Fibroblast of skin of back (primary cell): ENCODE measurements at places on chromosomes 11 and 22.

GRCh38 chr11:80163441-80163840 lies 722.6 kb upstream of the TENM4 start:
- no peak for DNase-seq

DNA sequence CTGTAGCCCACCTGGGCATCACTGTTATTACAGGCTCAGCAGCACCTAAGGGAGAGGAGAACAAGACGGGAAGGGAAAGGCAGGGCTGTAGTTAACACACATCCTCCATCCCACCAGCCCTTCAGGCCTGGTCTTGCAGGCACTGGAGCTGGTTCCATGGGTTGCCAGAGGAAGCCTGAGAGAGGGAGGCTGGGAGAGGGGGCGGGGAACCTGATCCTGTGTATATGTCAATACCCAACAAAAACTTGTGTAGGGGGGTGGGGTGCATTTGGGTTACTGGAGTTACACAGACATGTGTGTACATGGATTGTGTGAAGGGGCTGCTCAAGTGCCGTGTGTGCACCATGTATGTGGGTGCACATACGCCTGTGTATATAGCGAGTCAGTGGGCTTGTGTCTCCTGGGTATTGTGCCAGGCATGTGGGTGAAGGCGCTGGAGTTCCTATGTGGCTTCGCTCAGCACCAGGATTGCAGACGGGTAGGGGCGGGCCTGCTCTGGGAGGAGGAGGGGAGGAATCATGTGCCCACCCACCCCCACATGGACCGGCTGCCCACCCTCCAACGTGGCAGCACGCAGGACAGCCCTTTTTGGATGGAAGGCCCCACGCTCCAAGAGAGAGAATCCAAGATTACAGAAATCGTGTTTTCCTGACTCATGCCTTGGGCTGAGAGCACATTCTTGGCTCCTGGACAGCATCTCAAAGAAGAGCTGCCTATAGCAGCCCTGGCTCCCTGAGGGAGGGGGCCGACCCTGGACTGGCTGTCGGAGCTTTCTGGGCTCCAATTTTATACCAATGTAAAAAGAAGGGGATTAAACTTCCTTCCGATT lies 4.2 kb upstream of the SERPINH1 start:
- peak; percentile 97 for DNase-seq

DNA sequence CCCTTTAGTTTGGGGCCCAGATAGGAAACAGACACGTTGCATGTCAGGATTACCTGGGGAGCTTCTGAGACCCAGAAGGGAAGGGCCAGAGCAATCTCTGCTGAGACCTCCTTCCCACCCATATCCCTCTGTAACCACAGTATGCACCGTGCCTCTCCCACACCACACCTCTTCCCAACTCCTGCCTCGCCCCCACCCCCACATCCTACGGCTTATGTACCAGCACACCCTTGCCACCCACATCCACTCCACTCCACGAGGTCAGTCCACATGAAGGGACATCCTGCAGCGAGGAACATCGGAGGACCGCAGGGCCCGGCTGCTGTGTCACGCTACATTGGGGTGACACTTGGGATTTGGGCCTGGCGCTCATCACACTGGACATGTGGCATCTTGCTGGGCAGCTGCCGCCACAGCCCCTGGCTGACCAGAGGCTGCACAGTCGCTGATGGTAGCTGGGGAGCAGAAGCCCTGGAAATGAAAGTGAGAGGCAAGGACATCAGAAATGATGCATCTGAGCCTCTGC lies 118.3 kb upstream of the LMO1 start:
- no peak for DNase-seq

GRCh38 chr11:47979378-47980087 lies 826 bp upstream of the PTPRJ start:
- no peak for DNase-seq

GRCh38 chr22:48923165-48923865 lies 904.4 kb downstream of the BRD1 start:
- DNase-seq = no peak
